ENCODE measurements at places on chromosomes 6 and 20.

- no peak for DNase-seq
Measured at GRCh38 chr20:17967521-17968365, 851 bp downstream of the SNX5 start.

DNA sequence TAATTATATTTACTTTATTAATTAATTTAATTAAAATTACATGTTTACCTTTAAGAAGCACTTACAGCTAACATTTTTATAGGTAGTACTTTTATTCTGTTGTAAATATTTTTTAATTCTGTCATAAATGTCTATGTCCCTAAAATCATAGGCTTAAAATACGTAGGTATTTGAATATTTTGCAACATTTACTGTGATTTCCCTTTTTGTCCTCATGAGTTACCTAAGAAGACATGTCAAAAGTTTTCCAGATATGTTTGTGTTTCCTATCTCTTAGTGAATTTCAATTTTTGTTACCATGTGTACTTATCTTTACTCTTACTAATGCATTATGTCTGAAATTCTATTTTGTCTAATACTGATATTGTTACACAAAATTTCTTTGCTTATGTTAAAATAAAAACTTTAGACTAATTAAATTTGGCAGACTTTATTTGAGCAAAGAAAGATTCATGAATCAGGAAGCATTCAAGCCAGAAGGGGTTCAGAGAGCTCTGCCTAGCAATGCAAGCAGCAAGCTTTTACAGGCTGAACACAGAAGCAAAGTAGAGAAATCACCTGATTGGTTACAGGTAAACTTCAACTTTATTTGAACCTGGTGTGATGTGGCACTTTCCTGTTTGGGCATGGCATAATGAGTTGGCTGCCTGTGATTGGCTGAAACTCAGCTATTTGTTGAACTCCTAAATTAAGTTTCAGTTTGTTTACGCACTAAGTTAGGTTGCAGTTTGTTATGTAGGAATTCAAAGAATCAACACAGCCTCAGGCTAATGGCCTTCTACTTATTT is 123.2 kb upstream of the TMEM170B start:
- DNase-seq = no peak

DNA sequence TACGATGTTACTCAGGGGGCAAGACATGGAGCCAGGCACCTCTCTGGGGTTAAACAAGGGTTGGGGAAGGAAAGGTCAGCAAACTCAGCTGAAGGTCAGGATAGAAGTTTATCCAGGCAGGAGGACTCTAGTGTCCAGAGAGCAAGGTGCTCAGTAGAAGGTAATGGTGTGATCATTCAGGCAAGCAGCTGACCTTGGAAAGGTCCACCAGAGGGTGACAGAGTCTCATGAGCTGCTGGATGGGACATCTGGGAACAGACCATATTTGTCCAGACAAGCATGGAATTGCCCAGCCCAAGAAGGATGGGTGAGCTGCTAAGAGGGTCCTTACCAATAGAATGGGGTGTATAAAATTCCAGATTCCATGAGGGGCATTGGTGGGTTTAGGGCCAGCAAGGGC is 89.5 kb downstream of the MAP3K7 start:
- no peak for DNase-seq

GRCh38 chr6:38117281-38117680 is 297.8 kb downstream of the ZFAND3 start:
- no peak for DNase-seq

DNA sequence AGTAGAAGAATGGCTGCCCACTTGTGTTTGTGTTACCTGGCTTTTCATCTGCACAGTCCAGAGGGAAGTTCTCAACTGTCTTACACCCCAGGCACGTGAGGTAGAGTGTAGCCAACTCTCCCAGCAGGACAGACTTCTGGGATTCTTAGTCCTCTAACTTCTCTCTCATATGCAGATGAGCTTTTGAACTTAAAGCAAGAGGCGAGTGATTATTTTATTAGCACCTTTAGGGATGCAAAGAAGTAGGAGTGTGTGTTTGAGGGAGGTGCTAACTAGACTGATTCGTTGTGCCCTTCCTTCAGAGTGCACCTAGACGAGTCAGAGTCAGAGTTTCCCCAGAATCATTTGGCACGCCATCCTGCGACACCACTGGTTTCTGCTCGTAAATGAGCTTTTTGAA is 10.8 kb downstream of the CDYL start:
- no peak for DNase-seq

DNA sequence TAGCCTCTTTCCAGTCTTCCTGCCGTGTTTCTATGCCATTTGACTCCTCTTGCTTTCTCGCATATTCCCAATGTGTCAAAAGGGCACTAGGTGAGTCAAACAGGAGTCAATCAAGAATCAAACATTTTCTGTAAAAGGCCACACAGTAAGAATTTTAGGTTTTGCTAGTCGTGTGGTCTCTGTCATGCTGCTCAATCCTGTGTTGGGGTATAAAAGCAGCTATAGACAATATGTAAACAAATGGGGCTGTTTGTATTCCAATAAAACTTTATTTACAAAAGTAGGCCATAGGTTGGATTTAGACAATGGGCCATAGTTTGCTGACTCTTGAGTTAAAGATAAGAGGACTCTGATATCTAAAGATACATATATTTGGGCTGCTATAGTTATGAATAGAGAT is 235.4 kb upstream of the BTBD3 start:
- DNase-seq = no peak

DNA sequence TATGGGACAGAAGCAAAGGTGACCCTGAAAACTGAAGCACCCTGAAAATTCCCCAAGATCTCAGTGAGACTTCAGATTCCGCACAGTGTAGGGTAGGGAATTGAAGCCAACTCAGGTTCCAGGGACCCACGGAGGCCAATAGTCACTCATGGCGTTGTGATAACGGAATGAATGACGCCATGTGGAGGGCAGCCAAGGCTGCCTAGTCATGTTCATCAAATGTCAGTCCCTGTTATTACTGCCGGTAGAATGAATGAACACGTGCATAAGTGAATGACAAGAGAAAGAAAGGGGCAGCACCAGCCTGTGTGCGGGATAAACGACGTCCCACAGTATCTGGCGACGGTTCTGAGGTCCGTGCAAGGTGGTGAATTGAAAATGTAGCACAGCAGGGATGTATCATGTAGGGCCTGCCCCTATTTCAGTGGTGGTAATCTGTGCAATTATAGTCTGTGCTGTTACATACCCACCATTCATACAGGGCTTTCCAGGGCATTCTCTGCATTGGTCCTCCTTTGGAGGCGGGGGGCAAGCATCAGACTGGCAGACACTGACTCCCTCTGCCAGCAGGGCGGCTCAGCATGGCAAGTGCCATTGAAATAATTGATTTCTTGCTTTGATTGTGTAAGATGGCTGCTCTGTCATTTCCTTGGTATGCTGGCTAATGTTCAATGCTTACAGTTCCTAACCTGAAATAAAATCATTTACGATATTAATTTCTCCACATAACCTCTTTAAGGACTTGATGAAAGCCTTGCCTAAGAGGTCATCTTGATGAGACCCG is 386.9 kb downstream of the CDH4 start:
- no peak for DNase-seq

GRCh38 chr6:169899481-169900145 is 148.2 kb downstream of the ERMARD start:
- DNase-seq = no peak

GRCh38 chr6:26329763-26330511 is 35.1 kb upstream of the BTN3A2 start:
- DNase-seq = no peak

DNA sequence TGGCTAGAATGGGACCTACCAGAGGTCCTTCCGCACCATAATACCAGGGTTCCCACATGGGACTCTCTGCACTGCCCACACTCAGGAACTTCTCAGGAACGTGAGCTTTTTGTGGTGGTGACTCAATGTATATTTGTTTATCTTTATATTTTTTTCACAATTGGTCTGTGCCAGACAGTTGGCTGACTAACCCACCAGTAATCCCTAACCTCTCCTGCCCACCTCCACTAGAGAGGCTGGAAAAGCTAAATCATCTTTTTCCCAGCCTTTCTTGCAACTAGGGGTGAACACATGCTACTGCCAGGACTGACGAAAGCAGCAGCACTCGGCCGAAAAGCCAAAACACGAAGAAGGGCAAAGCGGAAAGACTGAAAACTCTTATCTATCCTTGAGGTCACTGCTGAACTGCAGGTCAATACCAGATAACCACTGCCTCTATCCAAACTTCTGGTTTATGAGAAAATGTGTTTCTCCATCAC is 112.9 kb downstream of the TRERF1 start:
- DNase-seq = no peak

- no peak for DNase-seq
Measured at GRCh38 chr6:152271776-152272464, 365.2 kb downstream of the SYNE1 start.

GRCh38 chr6:19417713-19418112 is 419.5 kb upstream of the ID4 start:
- no peak for DNase-seq

- DNase-seq = no peak
Measured at GRCh38 chr6:54775576-54775975, 71.0 kb upstream of the FAM83B start.

GRCh38 chr6:3919130-3919628 is 70.0 kb downstream of the FAM50B start:
- DNase-seq = no peak

DNA sequence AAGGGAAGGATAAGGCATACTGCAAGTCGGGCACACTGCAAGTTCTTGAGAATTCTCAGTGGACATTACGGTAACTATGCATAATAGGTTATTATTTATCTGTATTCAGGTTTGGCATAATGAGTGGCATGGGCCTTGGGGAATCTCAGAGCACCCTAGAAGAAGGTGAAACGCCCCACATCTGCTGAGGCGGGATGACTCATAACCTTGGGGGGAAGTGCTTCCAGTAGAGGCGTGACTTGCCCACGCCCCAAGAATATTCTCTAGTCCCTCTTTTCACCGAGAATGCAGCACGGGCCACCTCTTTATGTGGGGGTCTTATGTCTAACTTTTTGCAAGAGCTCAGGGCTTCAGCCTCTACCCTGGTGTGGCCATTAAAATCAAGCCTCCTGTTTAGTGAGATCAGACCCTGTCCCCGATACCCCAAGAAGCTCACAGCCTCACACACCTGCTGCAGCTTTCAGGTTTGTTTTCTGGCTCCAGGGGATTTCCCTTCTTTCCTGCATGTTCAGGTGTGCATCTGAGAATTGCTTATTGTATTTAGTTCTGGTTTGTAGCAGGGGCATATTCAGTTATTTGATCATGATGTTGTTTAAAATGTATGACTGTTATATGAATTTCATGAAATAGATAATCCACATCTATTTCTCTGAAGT is 19.1 kb downstream of the ZFP64 start:
- DNase-seq = no peak

GRCh38 chr20:2210646-2211552 is 84.9 kb upstream of the TGM3 start:
- no peak for DNase-seq

DNA sequence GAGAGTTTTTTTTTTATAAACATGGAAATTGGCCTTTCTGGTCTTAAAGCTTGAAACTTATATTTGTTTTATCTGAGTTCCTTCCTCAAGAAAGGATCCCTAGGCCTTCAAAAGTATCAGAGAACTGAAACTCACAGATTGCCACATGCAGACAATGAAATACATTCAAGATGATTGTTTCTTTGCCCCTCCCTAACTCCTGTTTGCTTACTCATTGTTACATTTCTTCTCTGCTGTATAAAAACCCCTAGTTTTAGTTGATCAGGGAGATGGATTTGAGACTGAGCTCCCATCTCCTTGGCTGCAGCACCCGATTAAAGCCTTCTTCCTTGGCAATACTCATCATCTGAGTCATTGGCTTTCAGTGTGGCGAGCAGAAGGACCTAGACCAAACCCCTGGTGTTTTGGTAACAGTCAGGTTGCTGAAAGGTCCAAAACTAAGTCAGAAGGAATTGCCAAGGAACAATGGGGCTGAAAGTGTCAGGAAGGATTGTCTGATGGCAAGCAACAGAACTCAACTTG is 132.3 kb upstream of the SULF2 start:
- no peak for DNase-seq

DNA sequence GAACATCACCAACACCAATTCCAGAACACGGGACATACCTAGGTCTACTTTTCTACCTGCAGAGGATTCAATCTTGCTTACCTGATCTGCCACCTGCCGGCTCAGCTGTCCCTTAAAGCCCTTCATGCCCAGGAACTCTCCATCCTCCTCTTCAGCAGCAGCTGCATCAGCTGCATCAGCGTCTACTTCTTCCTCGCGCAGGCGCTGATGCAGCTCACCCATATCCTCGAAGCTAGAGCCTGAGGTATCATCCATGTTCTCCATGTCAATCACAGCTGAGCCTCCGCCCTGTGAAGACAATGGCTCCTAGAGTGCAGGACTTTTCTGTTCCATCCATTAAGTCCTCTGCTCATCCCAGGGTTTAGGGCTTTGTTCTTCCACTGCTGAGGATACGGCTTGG is 918 bp downstream of the YIPF3 start:
- DNase-seq = no peak

Measured in NCI-H1417 treated with DMSO at 0.1 percent for 48 hours (cell line).